ENCODE measurements at places on chromosomes 5 and 9. TPM values are rescaled to one million over a fixed set of nuclear protein-coding genes. Genes with fewer than 3 reads are reported as not detected.

Gene GFI1B
- total RNA-seq: 0.28 TPM

GRCh38 chr9:209143-209758 is 5.4 kb upstream of the DOCK8 start:
- DNase-seq: no peak

DNA sequence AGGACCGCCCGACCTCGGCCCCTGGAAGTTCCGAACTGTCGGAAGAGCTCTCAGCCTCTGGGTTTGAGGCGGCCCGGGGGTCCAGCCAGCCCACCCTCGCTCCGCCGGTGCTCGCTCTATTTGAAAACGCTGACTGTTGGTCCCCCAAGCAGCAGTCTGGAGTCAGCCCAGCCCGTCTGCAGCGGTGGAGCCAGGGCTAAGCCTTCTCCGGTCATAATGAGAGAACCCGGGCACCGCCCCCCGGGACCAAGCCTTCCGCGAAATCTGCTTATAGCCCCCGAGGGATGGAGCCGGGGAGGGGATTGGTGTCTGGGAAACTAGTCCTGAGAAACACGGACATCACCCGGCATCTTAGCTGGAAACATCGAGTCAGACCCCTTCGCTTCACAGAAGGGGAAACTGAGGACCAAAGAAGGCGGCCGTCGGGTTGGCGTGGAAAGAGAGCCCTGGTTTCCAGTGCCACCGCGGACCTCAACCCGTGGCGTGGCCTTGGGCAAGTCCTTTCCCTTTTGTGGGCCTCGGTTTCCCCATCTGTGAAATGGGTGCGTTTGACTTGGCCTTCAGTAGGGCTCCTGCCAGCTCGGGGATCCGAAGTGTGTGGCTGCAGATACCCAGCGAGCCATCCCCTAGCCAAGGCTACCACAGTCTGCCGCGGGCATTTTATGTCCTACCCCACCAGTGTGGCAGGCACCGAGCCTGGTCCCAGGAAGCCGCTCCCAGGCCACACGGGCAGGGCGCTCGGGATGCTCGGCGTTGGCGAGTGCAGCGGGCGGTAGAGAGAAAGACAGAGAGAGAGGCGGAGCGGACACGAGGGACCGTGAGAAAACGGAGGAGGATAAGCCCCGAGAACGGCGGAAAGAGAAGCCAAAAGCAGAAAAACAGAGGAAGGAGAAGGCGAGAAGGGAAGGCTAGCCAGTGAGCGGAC is 857 bp downstream of the ADAM19 start:
- DNase-seq: peak; percentile 58

Gene MARCOL
- not detected for total RNA-seq

DNA sequence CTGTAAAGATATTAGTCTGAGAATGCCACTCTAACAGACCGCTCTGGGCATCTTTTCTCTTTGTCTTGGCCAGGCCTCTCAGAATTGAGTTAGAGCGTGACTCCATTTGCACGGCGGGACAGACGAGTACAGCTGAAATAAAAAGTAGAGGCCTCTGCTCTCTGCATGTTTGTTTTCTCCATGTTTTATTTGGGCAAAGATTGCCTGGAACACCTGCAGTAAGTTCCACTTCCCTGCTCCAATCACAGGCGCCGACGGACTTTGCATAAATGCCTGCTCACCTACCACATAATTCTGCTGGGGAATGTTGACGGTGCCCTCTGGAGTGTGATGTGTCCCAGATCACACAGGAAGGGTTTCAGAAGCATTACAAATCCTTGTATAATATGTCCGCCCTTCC is 10.6 kb downstream of the SPOCK1 start:
- DNase-seq: no peak

GRCh38 chr5:173717959-173718358 is 101.5 kb upstream of the BOD1 start:
- DNase-seq: no peak

GRCh38 chr9:117073539-117074341 is 341.1 kb downstream of the ASTN2 start:
- peak; percentile 62 for DNase-seq

Gene IL5
- total RNA-seq: not detected

DNA sequence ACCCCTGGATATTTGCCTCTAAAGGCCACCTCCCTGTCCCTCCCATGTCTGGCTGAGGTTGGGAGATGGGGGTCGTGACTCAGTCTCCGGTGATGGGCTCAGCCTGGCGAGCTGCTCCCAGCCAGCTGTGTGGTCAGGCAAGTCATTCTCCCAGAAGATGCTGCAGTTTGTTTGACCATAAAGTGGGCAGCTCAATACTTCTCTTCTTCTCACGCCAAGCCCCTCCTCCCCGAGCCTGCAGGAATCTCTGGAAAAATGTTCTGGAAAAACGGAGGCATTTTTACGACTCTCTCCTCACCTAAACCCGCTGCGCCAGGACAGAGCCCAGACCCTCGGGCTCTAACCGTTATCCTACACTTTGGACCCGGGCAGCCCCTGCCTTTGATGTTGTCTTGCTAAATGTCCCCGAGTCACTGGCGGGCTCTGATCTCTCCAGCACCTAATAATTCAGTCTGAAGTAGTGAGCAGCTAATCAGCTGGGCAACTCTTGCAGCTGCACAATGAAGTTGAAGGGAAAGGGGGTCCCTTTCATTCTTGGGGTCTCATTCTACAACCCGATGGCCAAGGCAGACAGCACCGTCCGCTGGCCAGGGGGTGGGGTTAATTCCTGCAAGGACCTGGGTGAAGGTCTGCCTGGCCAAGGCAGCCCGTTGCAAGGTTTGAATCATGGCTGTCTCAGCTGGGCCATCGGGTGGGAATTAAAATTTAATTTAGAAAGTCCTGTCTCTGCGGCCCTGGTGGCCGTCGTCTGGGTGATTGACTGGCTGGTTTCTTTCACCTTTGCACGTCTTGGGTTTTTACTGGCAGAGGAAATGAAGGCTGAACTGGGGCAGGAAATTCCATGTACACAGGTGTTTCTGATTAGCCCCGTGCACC is 12.3 kb downstream of the DCANP1 start:
- no peak for DNase-seq

- no peak for DNase-seq
Measured at GRCh38 chr9:111939322-111939721, 42.7 kb downstream of the UGCG start.

Gene NPR3
- total RNA-seq: 12.5 TPM

DNA sequence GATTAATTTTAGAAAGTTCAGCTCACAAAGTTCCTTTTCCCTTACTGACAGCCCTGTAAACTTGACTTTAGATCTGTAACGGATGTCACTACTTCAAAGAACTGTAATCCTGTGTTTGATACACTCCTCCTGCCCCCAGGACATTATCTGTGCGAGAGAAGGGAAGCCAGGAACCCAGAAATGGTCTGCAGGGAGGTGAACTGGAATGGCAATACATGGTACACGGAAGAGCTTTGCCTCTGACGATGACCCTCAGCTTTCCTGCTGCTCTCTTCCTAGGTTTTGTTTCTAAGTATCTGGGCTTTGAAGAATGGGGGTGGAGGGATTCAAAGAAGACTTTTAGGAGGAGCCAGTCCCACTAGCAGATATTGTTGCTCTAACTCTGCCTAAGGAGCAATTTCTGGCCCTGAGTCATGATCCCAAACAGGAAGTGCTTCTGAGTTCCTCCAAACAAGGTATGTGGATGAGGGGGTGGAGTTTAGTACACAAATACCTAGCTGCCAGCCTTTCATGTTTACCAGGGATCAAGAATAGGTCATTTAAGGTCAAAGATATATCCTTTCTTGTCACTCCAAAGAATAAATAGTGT is 43.4 kb upstream of the TMC1 start:
- peak; percentile 46 for DNase-seq

DNA sequence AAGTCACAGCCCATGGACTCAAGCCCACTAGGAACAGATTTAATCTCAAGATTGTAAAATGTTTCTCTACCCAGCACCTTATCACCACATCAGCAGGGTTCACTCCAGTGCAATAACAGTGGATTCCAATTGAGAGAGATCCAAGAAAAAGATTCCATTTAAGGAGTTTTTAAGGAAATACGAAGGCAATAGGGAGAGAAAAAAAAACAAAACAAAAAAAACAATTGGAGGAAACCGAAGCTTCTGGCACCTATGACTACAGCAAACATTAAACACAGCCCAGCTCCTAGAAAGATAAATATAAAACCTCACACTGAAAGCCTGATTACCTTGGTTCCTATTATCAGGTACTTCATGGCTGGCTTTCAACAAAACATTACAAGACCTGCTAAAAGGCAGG is 192.7 kb downstream of the DAB2IP start:
- DNase-seq: no peak

DNA sequence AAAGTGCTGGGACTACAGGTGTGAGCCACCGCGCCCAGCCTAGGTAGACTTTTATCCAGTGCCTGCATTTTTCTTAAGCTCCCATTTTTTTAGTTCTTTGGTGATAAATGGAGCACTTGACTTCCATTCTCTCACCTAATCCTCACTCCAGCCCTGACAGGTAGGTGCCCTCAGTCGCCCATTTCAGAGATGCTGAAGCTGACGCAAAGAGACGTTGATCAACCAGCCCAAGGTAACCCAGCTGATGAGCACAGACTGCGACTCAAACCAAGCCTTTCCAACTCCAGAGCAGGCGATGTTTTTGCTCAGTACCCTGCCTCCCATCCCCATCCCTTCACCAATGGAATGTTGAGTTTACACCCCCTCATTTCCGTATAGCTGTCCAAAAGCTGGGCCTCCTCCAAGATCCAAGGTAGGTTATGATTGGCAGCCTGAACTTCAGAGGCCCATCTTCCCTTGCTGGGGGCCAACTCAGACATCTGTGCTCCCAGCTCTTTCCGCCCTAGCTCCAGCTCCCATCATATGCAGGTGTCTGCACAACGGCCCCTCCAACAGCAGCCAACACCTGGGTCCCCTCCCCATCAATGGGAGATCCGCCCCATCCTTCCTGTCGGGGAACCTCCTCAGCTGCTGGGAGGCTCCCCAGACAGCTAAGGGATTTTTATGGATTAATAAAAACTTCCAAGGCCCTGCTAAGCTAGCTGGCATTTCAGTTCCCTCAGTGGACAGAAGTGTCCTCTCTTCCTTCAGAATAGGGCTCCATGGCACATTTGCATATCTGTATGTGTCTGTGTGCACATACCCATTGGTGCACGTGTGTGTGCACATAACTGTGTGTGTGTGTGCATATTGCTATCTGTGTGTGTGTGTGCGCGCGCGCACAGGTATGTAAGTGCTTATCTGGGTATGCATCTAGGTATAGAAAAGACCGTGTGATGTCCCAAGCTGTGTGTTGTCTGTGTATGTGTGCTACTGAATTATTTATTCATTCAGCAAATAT is 39.3 kb upstream of the VDAC1 start:
- DNase-seq: no peak

GRCh38 chr5:133050521-133050920 is 1.3 kb upstream of the HSPA4 start:
- DNase-seq: no peak

Gene TSSK1B
- total RNA-seq: 0.13 TPM

- no peak for DNase-seq
Measured at GRCh38 chr5:129172580-129172979, 78.0 kb downstream of the ISOC1 start.

Gene SPATA31D4
- total RNA-seq: not detected

DNA sequence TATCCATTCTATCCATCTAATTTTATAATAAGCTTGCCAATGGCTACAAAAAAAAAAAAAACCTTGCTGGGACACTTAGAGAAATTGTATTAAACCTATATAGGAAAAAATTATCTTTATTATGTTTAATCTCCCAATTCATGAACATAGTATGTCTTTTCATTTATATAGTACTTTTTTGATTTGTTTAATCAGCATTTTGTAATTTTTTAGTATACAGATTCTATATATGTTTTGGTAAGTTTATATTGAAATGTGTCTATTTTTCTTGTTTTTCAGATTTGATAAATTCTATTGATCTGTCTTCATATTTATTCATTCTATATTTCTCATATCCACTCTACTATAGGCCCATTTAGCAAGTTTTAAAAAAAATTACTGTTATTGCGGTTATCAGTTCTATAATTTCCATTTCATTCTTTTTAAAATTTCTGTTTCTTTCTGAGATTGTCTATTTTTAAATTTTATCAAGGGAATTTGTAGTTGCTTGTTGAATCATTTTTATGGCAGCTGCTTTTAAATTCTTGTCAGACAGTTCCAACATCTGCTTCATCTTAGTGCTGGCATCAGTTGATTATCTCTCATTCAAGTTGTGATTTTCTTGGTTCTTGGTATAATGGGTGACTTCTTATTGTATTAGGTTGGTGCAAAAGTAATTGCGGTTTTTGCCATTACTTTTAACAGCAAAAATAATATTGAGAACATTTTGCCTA is 170.1 kb upstream of the S1PR3 start:
- no peak for DNase-seq

DNA sequence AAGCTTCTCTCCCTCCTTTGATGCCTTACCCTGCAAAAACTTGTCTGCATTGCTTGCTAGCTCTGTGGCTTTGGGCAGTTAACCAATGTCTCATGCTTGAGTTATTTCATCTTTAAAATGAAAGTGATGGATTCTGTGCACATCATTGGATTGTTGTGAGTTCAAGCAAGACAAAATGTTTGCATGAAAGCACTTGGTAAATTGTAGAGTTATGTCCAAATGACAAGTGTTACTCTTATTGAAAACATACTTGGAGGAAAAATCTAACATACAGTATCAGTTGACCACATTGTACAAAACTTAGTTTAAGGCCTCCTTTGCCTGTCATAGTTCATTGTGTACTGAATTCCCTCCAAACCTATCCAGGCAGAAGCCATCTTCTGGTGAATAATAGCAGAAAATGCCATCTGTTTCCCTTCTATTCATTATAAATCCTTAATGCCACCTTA is 30.0 kb downstream of the TGFBR1 start:
- DNase-seq: no peak

GRCh38 chr9:106981396-106982287 is 118.7 kb downstream of the ZNF462 start:
- no peak for DNase-seq

DNA sequence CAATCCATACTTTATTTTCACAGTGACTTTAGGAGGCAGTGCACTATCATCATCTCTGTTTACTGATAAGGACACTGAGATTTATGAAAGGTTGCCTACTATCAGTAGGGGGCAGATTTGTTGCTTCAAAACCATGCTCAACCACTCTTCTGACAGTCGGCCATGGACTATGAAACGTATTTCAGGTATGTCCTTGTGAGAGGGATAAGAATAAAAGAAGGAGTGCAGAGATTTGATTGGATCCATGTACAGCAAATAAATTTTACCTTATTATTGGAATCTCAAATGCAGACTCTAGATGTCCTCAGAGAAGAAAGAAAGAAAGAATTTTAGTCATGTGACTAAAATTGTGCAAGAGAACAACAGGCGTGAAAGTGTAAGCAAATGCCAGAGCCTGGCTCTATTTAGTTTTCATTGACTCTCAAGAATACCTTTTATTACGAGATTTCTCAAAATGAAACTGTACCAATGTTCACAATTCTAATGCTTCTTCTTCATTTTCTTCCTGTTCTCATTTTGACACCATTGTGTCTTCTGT is 296.6 kb upstream of the RASA1 start:
- no peak for DNase-seq

- no peak for DNase-seq
Measured at GRCh38 chr9:134981829-134982228, 64.1 kb upstream of the FCN1 start.
